CD4-positive, alpha-beta T cell treated with Interleukin-4 for 4 hours (primary cell): ENCODE measurements at places on chromosomes 16 and 17.

DNA sequence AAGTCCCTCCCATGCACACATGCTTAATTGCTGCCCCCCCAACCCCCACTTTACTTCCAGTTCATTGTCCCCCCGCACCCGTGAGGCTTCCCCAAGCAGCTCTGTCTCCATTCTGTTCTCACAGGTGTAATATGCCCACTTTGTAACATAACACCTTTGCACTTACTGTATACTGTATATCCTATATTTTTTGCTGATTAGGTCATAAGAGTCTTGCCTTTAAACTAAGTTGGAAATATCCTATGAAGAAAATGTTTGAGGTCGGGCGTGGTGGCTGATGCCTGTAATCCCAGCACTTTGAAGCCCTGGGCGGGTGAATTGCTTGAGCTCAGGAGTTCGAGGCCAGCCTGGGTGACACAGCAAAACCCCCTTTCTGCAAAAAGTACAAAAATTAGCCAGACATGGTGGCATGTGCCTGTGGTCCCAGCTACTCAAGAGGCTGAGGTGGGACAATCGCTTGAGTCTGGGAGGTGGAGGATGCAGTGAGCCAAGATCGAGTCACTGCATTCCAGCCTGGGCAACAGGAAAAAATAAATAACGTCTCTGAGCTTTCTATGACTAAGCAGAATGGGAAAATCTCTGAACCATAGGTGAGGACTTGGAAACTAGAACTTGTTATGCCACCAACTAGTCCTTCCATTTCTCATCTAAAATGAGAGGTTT, 76.1 kb downstream of the TNRC6C start:
- DNase-seq: no peak

GRCh38 chr16:12798171-12798570, 5.5 kb downstream of the CPPED1 start:
- DNase-seq: no peak

DNA sequence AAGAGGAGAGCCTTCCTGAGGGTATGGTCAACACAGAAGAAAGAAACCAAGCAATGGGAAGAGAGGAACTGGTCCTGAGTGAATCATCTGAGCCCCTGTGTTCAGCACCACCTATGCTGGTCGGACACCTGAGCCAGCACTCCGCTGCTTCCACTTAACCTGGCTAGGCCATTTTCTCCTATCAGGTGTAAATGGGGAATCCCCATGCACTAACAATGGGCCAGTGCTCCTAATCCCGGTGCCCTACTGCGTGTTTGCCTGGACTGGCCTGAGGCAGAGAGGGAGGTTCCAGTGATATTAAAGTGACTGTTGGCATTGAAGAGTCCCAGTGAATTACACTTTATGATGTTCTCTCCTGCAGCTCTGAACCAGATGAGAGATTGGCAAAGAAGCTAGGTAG, 34.4 kb upstream of the XYLT2 start:
- no peak for DNase-seq

GRCh38 chr17:47693731-47694580, at the start of gene TBKBP1:
TBKBP1 (plus strand) TSS chr17:47694161; CDS start chr17:47696113, 1,952 bp downstream.
- DNase-seq: peak; percentile 59

DNA sequence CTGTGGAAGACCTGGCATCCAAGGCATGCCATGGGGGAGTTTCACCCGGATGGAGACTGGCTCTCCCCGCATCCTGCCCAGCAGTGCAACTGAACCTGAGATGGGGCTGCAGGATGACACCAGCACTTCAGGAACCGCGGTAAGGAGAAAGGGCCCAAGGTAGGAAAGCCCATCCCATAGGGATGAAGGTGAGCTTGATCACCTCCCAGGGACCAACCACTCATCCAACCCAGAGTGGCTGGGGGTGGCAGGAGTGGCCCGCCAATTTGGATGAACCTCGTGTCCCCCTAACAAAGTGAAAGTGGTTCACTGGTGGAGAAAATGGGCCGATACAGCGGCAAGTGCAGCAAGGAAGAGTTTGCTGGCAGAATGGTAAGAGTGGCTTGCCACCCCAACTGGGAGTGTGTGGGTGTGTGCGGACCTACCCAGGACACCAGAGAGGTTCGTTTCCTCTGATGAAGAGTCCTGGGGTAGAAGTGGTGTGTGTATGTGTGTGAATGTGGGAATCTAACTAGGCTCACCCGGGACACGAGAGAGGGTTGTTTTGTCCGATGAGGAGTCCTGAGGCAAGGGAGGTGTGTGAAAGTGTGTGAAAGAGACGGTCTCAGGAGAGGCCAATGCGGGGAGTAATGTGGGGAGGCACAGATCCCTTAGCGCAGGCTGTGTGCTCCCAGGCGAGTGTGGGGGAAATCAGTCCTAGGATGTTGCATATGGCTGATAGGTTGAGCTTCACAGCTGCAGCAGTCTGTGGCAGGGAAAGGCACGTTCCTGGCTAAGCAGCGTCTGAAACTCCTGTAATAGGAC, 22.6 kb downstream of the ACSM1 start:
- DNase-seq: no peak

DNA sequence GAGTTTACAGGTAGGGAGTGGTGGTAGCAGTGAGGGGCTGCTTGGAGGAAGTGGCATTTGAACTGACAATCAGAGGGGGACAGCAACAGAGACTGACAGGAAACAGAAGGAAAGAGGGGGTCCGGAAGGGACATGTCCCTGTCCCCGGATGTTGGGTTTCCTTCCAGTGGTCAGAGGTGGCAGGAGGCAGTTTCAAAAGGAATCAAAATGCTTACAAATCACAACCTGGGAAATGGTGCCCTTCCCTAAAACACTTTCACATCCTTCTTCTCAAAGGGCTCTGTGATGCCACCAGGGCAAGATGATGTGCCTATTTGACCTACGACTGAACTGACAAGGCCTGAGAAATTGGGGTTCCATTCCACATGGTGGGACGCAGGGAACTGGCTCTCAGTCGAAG, 19.7 kb downstream of the ADGRG1 start:
- no peak for DNase-seq

- DNase-seq: no peak
These were observed 139.5 kb downstream of the PRKCB start for GRCh38 chr16:23975293-23975692.

DNA sequence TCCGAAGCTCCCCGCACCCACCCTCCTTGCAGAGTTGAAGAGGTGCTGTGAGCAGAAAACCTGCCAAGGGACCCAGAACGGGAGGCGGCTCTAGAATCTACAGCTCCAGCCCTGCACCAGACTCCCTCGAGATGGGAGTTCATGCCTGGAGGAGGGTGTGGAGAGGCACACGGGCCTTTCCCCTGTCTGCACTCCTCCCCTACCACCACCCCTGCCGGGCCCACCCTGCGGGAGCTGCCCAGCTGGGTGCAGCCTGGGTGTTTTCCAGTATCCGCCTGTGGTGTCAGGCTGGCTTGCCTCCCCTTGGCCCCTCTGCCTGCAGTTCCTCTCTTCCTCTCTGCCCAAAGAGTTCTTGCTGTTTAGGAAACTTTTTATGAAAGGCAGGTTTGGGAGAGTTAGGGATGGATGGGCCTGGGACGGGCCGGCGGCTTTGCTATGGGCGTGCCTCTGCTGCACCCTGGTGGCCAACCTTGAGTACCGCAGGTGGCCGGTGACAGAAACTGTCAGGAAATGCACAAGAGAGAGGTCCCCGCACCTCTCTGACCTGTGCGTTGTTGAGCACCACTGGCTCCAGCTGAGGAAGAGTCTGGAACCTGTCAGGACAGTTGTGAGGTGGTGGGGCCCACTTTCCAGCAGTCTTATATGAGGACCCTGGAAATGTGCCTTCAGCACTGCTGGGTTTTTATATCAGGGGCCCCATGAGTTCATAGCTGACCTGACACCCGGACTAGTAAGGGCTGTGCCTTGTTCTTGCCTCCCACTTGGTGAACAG, 354.1 kb downstream of the SEC14L1 start:
- peak; percentile 67 for DNase-seq

DNA sequence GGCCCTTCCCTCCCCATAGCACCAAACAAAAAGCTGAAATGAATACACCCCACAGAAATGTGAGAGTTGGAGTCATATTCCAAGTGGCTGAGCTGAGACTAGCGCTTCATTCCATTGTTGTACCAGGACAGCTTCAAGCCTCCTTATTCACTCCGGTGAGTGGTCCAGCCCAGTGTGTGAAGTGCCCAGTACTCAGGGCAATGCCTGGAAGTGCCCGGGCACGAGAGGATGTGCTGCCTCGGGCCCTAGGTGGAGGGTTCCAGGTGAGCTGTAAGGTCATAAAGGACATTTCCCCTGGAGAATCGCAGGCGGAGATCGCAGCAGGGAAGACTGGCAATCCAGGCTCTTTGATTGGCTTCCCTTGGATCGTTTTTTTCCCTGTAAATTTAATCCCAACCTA, 5.4 kb upstream of the CYLD start:
- DNase-seq: no peak

DNA sequence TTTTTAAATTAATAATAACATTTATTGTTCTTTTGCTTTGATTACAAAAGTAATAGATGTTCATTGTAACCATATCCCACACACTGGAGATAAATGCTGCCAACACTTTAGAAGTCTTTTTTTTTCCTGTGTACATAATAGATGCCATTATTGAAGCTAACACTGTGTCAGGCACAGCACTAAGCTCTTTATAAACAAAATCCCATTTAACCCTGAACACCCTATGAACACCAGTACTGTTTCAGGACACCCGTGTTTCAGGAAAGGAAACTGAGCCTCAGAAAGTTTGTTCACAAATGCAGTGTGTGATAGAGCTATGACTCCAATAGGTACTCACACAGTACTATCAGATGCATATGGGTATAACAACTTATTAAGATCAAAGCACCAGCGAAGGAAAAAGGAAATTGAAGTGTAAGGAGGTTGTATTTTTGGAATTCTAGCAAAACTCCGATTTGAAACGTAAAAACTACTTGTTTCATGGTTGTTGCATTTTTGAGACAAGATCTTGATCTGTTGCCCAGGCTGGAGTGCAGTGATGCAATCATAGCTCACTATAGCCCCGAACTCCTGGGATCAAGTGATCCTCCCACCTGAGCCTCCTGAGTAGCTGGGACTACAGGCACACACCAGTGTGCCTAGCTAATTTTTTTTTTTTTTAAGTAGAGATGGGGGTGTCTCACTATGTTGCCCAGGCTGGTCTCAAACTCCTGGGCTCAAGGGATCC, 2.0 kb upstream of the KIFC3 start:
- no peak for DNase-seq

DNA sequence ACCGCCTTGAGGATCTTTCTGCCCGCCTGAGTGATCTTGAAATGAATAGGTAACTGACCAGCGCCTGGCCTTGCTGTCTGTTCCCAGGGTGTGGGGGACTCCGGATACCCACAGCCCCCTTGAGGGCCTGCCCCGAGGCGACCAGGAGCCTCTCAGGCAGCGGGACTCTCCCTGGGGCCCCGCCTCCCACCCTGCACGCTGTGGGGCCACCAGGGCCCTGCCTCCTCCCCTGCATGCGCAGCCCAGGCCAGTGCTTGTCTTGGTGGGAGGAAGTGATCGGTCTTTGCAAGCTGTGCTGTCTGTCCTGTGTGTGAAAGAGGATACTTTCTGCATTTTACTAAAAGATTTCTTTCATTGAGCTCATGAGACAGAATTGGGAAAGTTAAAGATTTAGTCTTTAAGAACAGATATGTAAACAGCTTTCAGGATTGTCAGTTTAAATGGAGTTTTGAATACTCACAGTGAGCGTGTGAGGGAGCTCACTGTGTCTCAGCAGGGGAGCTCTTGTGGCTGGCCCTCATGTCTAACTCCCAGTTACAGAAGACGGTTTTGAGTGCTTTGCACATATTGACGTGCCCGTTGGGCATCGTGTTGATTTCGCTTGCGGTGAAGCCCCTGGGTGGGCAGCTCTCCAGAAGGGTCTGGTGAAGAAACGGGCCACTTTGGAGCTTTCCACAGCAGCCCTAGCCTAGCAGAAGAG, 36.1 kb upstream of the CAPN15 start:
- no peak for DNase-seq

DNA sequence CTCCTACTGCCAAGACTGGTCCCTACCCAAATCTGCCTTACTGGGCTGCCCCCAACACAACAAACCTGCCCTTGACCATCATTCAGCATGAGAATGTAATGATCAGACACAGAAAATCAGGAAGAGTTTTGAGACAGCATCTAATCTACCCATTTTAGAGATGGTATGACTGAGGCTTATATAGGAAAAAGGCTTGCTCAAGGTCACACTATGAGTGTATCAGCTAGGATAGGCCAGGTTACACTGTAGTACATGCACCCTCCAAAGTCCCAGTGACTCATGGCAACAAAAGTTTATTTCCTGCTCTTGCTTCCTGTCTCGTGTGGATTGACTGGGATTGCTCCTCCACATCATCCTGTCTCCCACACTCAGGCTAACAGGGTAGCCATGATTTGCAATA, 27.9 kb downstream of the NLRC5 start:
- DNase-seq: no peak

- no peak for DNase-seq
These were observed 558 bp upstream of the ZFHX3 start for GRCh38 chr16:73048292-73049080.

DNA sequence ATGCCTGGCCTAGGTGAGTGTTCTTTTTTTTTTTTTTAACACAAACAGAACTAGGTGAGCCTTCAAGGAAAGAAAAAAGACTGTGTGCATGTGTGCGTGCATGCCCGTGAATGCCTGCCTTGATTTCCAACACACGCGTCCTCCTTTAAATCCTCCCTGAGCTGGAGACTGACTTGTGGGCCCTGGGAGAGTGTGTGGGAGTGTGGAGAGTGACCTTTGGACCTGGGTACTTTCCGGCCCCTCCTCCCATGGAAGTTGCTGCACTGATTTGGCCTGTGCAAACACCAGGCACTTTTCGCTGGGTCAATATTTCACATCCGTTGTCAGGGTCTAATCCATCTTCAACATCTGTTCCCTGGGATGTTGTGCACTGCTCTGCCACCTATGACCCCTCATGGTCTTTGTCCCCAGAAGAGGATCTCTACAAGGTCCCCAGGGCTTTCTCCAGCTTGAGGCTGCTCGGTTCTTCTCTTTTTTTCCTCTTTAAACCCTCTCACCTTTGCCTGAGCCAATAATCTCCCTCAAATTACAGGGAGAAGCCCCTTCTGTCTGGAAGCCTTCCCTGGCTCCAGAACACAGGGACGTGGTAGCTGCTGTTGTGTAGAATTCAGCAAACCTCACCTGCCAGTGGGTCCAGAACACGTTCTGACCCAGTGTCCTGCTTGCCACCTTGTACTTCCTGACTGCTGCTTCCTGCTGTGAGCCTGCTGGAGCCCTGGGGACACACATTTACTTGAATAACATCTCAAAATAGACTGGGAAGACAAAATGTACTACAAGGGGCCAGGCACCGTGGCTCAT, 20.8 kb upstream of the ATP5MC1 start:
- DNase-seq: no peak

DNA sequence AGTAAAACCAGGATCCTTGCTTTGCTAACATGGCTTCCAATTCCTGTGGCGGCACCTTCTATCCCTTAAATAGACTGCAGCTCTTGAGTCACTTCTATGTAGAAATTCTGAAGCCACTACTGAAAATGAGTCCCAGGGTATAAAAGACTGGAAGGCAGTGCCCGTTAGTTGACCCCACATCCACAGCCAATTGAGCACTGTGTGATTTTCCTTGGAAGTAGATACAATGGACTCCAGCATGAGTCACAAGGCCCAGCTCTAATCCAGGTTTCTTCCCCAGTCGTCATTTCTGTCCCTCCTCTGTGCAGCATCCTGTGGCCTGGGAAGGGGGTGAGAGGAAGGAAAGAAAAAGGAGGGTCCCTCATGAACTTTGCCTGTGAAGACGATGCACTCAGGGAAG, 69.5 kb downstream of the HLF start:
- no peak for DNase-seq

- DNase-seq: no peak
These were observed 49.5 kb upstream of the CMIP start for GRCh38 chr16:81394966-81395655.

GRCh38 chr16:48123104-48123788, 32.5 kb downstream of the ABCC12 start:
- no peak for DNase-seq

- no peak for DNase-seq
These were observed 205.2 kb upstream of the WSCD1 start for GRCh38 chr17:5864741-5865657.
